NCI-H1105 (cell line): ENCODE measurements at places on chromosomes 4 and X.

- DNase-seq = no peak
Observed at GRCh38 chr4:66585767-66586166, 915.5 kb upstream of the EPHA5 start.

GRCh38 chrX:64196606-64197005 is 8.9 kb downstream of the AMER1 start:
- no peak for DNase-seq

GRCh38 chrX:9110808-9111207 is 76.9 kb upstream of the FAM9B start:
- DNase-seq = no peak

GRCh38 chrX:153723351-153724251 is 586 bp downstream of the BCAP31 start:
- peak; percentile 46 for DNase-seq

DNA sequence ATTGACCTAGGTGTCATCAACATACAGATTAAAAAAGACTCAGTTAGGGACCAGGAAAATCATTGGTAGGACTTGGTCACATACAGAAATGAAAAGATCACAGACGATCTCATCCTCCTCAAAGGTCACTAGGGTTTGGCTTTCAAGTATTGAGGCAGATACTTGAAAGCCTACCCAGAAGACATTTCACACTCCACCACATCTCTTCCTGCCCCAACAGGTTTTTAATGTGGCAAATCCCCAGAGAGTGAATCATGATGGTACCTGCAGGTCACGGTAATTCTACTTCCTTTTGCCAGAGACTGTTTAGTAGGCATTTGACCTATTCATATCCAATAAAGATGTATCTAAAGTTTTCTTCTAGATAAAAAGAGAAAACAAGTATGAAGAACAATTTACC is 44.1 kb downstream of the INPP4B start:
- DNase-seq = no peak

DNA sequence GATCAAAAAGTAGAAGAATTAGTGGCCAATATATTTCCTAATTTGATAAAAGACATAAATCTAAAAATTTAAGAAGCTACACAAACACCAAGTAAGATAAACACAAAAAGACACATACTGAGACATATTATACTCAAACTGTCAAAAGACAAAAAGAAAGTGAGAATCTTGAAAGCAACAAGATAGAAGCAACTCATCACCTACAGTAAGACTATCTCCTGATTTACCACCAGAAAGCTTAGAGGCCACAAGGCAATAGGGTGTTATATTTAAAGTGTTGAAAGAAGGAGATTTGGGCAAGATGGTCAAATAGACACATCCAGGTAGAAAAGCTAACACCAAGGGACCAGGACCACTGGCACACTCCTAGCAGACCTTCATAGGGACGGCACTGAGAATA is 79.4 kb downstream of the ITM2A start:
- no peak for DNase-seq
